ENCODE measurements at places on chromosomes 7 and 10.

DNA sequence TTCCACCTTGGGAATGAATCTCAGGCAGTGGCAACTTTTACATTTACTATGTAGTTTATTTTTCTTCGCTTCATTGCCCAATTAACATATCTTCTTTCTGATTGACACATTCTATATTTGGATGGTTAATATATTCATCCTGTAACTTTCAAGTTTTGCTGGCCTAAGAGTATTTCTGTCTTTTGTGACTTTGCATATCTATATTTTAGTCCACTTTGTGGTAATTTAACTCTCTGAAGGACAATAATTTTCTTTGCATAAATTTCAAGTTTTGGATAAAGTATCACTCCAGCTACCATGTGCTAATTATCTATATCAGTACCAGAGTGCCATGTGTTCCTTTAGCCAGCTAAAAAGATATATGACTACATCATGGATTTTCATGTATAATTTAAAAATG is 151.5 kb upstream of the KAT6B start:
- DNase-seq: no peak

DNA sequence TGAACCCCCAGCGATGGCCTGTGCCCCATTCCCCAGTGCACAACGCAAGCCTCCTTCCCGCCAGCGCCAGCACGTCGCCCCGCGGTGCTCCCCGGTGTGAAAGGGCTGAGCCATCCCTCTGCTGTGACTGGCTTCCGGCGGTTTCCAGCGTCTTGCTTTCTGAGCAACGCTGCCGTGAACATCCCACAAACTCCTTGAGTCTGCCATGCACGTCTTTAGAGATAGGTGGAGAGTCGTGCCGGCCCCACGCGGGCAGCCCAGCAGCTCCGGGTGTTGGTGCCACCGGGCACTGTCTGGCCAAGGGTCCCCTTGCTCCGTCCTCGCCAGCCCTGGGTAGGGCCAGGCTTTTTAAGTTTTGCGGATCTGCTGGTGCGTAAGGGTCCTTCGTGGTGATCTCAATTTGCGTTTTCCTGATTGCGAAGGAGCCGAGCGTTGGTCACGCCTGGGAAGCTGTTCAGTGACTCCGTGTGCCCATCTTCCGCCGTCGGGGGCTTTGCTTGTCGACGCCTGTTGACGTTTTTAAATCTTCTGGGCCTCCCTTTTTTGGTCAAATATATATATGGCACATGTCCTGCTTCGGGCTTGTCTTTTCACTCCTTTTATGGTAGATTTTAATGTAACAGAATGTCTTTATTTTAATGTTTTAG is 70.6 kb downstream of the FOXL3 start:
- no peak for DNase-seq

GRCh38 chr7:26054386-26054785 is 97.6 kb upstream of the NFE2L3 start:
- no peak for DNase-seq

- no peak for DNase-seq
Observed at GRCh38 chr10:2214092-2214491, 476.8 kb upstream of the ADARB2 start.

DNA sequence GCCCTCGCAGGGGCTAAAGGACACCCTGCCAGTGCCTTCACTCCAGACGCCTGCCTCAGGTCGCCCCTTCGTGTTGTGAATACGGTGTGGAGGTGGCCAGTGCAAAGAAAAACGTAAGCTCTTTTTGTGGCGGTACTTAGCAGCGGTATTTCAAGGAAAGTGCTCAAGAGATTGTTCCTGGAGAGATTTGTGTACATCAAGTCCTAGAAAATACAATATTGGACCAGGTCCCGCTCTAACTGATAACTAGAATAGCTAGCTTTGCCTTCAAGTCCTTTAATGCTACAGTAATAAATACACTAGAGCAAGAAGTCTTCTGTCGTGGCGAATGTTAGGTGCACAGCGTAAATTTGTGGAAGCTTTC is 689 bp downstream of the PLCE1 start:
- DNase-seq: no peak

DNA sequence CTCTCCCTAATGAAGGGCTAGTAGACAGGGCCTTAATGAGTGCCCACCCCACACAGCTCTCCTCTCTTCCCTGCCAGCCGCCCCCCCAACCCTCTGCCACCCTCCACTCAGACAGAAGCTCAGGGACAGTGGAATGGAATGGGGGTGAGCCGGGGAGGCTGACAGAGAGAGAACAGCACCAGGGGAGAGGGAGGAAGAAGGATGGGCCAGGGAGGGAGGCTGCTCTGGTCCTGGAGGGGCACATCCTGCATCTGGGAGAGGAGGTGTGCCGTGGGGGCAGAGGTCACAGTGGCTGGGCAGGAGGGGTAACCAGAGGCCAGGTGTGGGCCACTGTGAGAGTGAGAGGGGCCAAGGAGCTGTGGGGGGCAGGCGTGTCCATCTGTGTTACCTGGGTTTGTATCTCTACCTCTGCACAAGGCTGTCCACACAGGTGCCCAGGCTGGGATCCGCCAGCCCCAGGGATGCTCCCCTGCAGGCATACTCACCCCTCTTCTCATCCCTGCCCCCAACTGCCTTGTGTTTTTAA is 2.4 kb downstream of the NYAP1 start:
- no peak for DNase-seq

Measured in activated CD8-positive, alpha-beta memory T cell treated with anti-CD3 and anti-CD28 coated beads for 1 hour (primary cell).